ENCODE measurements at places on chromosomes 2 and 18.

DNA sequence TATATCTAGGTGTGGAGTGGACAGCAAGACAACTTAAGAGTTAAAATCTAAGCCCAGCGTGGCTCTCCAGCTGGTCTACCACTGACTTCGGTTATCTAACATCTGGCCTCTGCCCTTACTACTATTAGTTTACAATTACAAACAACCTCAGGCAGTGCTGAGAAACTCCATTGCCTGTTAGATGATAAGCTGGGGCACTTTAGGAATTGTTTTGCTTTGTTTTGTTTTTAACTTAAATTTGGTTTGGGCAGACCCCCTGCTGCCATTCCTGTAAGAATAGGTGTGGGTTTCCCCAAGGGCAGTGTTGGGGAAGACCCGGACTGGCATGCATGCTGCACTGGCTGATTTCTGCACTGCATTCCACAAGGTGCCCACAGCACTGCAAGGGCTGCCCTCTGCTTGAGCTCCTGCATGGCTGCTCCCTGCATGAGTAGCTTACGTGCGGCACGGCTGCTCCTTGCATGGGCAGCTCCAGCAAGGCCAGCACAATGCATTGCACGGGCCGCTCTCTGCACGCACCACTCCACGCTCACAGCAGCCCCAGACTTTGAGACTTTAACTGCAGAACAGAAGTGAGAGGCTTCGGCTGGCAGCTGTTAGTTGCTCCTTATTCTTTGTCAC is 74.2 kb upstream of the SERTAD2 start:
- DNase-seq, result no peak

- no peak for DNase-seq
These were observed 101.7 kb upstream of the ZSWIM2 start for GRCh38 chr2:186950694-186951093.

DNA sequence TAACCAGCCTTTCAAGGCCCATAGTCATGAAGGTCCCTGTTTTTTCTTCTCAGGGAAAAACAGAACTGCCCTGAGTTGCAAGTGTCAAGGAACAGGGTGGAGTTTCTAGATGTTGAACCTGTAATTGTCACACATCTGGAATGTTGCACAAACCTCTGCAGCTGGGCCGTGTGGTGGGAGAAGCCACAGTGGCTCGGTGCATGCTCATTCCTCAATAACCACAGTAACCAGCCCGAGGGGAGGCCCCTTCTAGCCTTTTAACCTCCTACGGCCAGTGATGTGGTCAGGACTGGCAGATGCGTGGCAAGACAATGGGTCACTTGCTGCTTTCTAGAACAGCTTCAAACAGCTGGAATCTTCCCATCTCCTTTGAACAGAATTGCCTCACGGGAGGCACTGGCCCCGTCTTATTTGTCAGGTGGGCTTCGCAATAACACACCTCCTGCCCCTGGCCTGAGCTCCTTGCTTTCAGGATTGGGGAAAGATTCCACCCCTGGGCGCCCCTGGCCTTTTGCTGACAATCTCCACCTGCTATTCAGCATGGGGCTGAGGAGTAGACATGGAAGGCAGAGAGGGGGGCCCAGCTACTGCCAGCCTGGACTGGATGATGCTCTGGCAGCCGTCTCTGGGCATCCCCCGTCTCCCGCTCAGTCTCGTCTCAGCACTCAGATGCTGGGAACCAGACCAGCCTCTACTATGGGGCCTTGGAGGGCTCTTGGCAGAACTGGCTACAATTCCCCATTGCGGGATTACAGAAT is 102.9 kb downstream of the KLHL29 start:
- no peak for DNase-seq

GRCh38 chr18:14949800-14950664 is 202.1 kb downstream of the ANKRD30B start:
- DNase-seq, result no peak

DNA sequence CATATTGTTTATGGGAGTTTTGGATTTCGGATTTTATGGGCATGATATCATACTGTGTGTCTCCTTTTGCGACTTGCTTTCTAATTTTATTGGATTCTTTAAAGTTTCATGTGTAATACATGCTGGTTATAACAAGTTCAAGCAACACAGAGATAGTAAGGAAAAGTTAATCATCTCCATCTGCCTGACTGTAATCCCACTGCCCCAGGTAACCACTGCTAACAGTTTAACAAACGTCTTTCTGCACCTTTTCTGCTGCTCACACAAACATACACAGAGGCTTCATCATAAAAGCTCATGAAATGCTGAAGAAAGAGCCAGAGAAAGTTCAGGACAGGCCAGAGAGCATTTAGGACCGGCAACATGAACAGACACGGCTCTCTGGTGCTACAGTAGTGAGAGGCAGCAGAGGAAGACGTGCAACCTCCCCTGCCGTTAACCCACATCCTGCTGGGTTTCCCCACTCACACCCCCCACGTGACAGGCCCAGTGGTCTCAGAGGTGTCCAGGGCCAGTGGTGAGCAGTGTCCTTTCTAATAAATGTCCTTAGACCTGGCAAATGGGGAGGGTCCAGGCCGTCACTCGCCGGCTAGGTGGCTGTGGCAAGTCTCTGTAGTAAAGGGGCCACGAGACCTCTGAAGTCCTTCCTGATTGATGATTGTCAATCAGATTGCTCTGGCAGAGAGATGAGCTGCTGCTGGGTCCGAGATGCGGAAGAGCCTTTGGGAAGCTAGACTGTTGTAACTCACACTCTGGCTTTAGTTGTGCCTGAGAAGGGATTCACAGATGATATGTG is 43.0 kb upstream of the SLC1A4 start:
- DNase-seq, result peak; percentile 50

DNA sequence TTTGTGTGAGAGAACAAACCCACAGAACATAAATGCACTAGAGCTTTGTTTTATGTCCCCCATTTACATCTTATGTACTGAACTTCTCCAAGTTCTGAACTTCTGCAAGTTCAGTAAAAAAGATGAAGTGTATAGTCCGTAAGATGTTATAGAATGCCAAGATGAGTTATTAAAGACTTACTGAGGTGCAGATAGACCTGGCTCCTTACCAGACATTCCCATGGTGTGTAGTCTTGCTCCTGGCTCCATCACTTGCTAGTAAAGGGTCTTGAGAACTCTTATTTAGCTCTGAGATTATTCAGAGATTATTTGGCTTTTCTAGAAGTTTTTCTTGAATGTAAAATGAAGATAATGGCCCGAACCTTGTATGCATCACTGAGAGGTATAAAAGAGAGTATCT is 16.8 kb downstream of the GULP1 start:
- no peak for DNase-seq

GRCh38 chr2:65397122-65397521 is 35.3 kb downstream of the SPRED2 start:
- no peak for DNase-seq

DNA sequence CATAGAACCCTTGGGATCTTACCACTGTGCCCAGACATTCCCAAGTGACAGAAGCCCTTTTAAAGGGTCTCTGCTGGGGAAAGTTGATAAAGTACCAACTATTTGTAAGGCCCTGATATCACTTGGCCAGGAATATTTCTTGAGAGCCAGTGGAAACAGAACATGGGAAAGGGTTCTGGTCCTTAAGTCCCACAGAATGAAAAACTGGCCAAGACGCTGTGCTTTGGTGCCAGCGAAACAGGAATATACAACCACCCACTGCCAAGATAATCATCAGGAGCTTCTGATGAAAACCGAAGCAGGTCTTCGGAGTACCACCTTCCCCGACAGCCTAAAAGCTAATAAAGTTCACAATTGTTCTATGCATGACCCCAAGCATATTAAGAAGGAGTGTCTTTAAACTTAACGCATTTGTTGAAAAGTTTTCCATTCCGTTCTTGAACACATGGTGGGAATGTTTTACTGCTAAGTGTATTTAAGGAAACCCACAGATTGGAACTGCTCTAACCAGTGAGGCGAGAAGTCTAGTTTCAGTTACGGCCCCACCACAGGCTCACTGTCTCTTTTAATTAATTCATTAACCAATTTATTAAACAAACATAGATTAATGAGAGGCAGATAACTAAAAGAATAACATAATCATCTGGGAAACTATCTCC is 152.6 kb downstream of the ANKRD44 start:
- no peak for DNase-seq

DNA sequence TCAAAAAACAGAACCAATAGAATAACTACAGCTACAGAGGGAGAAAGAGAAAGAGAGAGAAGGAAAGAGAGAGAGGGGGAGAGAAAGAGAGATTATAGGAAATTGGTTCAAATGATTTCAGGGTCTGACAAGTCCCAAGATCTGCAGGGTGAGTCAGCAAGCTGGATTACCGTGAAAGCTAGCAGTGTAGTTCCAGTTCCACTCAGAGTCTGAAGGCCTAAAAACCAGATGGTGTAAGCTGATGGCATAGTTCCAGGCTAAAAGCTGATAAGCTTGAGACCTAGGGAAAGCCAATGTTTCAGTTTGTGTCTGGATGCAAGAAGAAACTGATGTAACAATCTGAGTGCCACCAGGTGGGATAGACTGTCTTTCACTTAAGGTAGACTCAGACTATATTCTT is 397.7 kb downstream of the TRIB2 start:
- DNase-seq, result no peak

GRCh38 chr2:157830696-157831570 is 45.2 kb downstream of the ACVR1 start:
- DNase-seq, result no peak

DNA sequence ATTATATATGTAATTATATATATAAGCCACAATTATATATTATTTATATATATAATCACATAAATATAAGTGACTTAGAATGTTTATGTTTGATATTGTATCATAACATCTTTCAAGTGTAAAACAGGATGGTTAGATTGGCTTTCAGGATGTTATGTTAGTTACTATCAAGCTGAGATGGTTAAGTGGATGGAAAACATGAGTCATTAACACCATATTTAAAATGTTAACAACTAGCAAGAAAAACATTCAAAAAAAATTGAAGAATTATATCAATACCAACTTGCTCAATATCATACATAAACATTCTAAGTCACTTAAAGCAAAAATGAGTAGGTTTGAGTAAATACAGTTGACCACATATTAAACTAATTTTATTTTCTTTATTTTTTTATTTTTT is 21.8 kb upstream of the RAB27B start:
- DNase-seq, result no peak

DNA sequence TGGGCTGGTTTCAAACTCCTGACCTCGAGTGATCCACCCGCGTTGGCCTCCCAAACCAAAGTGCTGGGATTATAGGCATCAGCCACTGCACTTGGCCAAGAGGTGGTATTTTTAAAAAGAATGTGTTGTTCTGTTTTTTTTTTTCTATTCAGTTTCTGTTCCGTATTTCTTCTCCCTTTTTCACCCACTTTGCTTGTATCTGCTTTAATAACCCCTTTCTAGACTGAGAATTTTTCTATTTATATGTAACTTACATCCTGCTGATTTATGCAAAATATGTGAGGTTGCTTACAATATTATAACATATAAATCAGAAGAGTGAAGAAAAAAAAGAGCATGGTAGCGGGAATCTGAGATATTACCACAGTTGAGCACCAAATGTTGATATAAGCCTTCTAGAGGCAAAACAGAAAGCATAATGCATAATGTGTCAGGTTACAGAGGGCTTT is 17.2 kb upstream of the LYPD6B start:
- DNase-seq, result no peak

DNA sequence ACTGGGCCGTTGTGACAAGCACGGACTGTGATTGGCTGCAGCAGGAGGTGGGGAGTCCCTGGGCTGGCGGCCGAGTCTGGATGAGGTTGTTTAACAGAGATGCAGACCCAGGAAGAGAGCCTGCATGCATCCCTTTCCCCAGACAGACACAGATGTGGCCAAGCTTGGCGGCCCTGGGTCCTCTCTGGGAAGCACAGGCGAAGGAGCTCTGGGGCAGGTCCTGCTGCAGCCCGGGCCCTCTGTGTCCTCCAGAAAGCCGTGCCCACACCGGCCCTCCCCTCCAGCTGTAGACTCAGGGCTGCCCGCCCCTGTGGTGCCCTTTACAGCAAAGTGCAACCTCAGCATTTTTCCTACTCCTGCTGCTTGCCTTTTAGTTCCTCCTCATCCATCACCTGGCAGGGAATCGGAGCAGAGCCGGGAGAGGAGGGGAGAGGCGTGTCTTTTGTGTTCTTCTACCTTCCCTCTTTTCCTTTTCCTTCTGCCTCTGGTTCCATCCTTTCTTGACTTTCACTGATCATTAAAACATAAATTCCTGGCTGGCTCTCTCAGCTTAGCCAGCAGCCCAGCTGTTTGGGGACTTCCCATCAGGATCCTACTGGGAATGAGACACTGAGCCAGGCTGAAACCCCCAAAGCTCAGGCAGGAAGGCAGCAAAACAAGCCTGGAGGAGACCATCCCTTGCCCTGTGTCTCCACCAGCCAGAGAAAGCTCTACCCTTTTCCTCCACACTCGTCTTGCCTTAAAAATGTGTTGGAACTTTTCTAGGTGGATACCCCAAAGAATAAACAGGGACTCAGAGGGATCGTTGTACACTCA is 75.0 kb downstream of the CTIF start:
- DNase-seq, result no peak

GRCh38 chr2:162037028-162037795 is 36.8 kb downstream of the DPP4 start:
- no peak for DNase-seq

GRCh38 chr2:174713686-174714085 is 50.6 kb downstream of the CHRNA1 start:
- DNase-seq, result no peak
